ENCODE measurements at places on chromosomes 6 and 20.

GRCh38 chr6:41781366-41781730 is 766 bp downstream of the PRICKLE4 start:
- no peak for DNase-seq

DNA sequence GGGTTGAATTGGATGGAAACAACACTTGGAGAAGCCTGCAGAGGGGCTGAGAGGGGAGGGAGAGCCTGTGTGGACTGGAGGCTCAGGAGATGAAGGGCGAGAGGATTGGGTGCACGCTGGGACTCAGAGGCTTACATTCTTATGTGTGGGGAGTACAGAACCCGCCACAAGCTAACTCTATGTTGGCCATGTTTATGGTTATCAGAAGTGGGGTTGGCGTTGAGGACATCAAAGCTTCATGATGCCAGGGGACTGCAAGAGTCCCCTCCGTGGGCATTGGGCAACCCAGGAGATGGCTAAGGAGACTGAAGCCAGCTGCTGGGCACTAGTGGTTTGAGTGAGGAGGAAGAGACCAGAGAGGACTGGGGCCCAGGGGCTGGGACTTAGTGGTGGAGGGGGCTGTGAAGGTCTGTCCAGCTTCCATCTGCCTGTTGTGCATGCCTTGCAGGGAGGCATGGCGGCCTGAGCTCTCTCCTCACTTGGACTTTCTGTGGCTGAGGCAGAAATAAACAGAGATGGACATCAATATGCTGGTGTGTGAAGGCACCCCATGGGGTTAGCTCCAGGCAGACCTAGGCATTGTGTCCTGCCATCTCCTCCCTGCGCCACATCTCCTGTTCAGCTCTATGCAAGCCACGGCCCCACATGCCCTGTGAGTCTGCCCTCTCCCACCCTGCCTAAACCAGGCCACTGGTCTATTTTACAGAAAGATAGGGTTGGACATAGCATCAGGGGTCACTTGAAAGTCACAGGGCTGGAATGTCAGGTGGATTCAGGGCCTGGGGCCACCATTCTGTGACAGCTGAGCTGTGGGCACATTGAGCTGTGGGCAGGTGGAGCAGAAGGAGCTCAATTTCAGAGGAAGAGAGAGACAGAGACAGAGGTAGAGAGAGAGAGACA is 61.6 kb downstream of the PHACTR3 start:
- DNase-seq: no peak

DNA sequence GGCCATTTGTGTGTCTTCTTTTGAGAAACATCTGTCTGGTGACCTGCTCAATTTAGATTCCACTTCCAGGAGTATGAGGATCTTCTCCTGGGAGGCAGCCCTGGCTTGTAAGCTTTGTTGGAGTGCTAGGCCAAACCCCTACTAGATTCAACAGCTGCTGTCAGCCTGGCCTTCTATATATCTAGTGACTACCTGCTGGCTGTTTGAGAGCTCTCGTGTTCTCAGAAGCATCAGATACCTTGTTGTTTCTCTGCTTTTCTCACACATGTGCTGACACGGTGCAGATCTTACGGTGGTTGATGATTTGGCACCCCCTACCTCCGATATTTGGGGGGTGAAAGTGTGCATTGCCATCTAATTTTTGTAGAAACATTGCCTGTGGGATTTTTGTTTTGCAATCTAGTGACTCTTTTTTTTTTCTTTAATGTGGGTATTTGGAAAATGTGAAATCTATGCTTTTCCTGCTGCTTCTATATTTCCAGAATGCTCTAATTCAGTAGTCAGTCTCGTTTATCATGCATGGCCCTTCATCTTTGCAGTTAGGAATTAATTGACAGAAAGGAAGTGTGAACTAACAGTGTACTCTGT is 4.7 kb downstream of the CCN2 start:
- no peak for DNase-seq

- DNase-seq: no peak
Measured at GRCh38 chr6:1798303-1798964, 188.7 kb downstream of the FOXC1 start.

- no peak for DNase-seq
Measured at GRCh38 chr6:56235245-56235644, 12.1 kb downstream of the COL21A1 start.

GRCh38 chr20:61657721-61658377 is 405.8 kb downstream of the CDH4 start:
- no peak for DNase-seq

- DNase-seq: no peak
Measured at GRCh38 chr6:31010393-31011060, at the start of gene MUC22. TSS of gene MUC22 (plus strand) at chr6:31010474. CDS start at chr6:31010707, 233 bp downstream.

- no peak for DNase-seq
Measured at GRCh38 chr6:170045981-170046667, 244.8 kb downstream of the DLL1 start.

DNA sequence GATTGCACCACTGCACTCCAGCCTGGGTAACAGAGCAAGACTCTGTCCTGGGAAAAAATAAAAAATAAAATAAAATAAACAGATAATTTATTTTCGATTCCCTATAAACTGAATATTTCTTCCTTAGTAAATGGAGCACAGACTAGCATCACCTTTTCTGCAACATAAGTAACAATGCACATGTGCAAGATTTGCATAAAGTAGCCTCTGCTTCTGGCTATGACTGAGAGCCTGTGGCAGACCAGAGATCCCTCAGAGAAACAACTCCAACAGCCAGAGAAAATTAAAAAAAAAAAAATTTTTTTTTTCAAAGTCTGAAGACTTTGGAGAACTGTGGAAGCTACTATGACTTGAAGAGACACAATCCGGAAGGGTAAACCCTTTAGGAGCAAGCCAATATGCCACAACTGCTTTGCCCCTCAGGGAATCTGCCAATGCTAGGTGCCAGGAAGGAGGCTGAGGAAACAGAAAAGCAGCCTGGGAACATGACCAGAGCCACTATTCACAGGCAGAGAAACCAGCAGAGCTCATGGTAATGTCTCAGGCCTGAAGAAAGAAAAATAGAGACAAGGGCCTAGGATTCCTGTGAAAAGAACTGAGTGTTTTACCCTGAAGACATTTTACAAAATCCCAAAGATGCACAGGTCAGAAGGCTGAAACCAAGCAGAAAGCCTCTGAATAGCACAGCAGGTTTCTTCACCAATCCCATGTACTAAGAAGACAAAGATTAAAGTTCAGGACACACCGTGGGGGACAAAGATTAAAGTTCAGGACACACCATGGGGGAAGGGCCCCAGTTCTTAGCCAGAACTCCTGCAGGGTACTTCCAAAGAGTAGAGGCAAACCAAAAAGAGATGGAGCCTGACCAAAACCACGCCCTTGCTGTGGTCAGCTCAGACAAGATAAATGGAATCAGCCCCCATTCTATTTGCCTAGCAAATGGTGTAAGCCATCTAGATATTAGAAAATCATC is 25.8 kb downstream of the B4GALT5 start:
- DNase-seq: no peak

DNA sequence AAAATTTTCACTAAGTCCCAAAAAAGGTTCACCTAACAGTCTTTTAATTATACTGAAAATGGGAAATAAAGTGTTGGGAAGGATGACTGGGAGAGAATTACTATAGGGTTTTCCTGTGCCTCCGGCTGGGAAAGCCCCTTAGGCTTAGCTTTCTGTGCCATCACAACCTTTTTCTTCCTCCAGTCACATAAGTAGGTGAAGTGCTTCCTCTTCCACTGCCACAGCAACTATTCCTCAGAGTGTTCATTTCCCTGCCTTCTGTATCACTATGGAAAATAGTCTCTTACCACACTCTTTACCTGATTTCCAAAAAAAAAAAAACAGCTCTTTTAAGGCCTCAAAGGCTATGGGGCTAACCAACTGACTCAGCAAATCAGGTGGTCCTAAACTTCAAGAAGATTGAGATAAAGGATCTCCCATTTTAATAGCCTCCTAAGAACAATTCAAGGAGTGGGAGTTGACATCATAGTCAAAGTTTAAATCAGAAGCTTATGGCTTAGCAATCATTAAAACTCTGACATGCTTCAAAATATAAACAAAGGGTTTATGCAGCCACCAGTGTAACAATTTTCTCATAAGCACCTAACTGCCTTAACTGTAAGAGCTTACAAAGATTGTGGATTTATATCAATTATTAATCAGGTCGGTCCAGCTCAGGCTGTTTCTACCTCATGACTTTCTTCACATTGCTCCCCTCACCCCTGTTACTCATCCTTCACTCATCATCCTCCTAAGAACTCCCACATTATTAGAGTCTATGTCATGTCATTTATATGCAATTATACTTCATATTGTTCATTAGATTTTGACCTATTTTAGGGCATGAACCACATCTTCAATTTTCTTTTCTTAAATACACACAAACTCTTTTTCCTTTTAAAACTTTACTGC is 95.3 kb downstream of the RNGTT start:
- DNase-seq: no peak

GRCh38 chr20:43388268-43389002 is 69.3 kb upstream of the SRSF6 start:
- DNase-seq: no peak

DNA sequence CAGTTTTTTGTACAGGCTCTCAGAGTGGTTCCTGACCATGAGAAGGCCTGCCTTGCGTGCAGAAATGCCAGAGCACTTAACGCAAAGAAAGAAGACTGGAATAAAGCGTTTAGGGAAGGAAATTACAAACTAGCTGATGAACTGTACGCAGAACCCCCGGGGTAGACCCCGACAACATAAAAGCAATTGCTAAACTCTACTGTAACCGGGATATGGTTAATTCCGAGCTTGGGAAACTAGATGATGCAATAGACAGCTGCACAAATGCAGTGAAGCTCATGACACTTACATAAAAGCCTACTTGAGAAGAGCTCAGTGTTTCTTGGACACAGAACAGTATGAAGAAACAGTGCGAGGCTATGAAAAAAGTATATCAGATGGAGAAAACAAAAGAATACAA is 35.7 kb downstream of the CITED2 start:
- DNase-seq: no peak

DNA sequence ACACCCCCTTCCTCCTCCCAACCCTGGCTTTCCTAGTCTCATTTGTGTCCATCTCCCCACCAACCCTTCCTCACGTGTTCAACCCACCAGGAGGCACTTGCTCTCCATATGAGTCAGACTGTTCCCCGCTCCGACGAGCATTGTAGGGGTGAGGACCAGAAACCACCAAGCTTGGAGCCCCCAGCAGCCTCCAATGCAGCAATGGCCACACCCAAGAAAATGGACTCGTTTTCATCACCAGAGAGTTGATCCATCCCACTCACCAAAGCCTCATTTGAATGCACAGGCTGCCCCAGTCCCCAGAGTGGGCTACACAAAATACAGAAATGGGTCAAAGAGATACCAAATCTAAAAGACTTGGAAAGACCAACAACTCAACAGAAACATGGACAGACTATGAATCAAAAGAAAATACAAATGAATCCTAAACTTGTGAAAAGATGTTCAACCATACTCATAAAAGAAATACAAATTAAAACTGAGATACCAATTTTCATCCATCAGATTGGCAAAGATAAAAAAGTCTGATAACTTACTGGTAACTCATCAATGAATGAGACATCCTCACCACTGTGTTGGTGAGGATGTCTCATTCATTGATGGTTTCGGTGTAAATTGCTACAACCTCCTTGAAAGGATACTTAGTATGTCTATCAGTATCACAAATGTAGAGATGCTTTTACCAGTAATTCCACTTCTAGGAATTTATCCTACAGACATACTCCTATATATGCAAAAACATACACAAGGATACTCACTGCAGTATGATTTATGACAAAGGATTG is 68.1 kb downstream of the TRERF1 start:
- DNase-seq: no peak

DNA sequence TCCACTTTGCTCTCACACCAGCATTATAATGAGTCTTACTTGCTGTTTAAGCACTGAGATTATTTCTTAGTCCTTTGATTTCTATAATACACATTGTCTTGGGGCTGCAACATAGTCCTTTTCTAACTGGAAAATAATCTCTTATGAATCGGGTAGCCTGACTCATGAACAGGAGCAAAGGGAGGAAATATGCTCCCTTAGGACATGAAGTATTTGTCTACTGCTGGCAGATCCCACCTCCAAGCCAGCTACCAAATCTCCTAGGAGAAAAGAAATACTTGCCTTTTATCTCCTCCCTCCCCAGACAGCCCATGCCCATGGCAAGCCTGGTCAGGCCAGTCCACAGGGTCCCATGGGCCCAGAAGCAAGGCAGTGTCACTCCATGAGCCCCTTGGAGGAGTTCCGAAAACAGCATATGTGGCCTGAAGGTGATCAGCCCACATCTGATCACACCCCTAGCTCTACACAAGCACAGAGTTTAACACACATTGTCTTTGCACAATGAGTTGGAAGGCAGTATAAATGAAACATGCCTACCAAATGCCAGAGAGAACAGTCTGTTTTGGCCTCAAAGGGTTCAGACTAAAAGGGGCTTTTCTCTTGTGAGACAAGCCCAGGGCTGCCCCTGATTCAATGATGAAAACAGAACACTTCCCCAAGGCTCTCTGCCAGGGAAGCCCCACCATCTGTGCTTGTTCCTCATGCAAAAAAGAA is 37.1 kb upstream of the SLC4A11 start:
- DNase-seq: no peak

GRCh38 chr6:30615958-30616810 is 859 bp downstream of the PPP1R10 start:
- peak; percentile 60 for DNase-seq

GRCh38 chr20:54431156-54431944 is 44.0 kb upstream of the DOK5 start:
- no peak for DNase-seq

- no peak for DNase-seq
Measured at GRCh38 chr6:23591761-23592160, 534.3 kb upstream of the NRSN1 start.

DNA sequence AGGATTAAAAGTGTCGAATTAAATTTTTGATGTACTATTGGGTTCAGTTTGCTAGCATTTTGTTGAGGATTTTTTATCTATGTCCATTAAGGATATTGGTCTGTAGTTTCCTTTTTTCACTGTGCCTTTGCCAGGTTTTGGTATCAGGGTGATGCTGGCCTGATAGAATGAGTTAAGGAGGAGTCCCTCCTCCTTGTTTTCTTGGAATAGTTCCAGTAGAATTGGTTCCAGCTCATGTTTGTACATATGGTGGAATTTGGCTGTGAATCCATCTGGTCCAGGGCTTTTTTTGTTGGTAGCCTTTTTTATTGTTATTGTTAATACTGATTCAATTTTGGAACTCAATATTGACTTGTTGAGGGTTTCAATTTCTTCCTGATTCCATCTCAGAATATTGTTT is 141.8 kb downstream of the SIM1 start:
- DNase-seq: no peak

GRCh38 chr20:50399917-50400704 is 110.1 kb upstream of the PTPN1 start:
- no peak for DNase-seq
